ENCODE measurements at places on chromosomes 1 and 21.

- DNase-seq = no peak
These were observed 242.1 kb downstream of the SLC45A1 start for GRCh38 chr1:8560035-8560434.

DNA sequence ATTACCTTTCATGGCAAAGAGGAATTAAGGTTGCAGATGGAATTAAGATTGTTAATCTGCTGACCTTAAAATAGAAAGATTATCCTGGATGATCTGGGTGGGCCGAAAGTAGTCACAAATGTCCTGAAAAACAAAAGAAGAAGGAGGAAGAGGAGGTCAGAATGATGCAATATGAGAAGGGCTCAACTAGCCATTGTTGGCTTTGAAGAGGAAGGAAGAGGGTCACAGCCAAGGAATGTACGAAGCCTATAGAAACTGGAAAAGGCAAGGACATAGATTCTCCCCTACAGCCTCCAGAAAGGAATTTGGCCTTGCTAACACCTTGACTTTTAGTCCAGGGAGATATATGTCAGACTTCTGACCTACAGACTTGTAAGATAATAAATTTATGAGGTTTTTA lies 39.4 kb upstream of the FMOD start:
- peak; percentile 11 for DNase-seq

DNA sequence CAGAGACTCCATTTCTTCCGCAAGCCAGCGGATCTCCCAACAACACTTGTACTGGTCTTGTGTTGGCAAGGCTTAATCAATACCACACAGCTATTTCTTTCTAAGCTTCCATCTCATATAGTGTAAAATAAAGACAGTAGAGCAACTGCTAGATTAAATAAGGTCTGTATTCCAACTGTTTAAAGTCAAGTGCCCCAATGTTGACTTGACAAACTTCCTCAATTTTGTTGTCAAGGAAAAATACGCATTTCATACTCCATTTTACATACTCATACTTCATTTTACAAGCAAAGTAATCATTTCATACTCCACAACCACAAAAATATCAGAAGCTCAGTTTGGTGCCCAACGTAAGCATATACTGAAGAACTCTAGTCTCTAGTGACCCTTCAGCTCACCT lies 143.0 kb downstream of the RERE start:
- no peak for DNase-seq

GRCh38 chr1:150507912-150508864 lies at the start of gene ECM1:
ECM1 (plus strand) TSS chr1:150508109; CDS start chr1:150508210, 101 bp downstream.
- DNase-seq = peak; percentile 72

GRCh38 chr1:83641796-83642443 lies 357.0 kb downstream of the TTLL7 start:
- DNase-seq = no peak

Data from kidney capillary endothelial cell (primary cell).